ENCODE measurements at places on chromosomes 3 and 15.

DNA sequence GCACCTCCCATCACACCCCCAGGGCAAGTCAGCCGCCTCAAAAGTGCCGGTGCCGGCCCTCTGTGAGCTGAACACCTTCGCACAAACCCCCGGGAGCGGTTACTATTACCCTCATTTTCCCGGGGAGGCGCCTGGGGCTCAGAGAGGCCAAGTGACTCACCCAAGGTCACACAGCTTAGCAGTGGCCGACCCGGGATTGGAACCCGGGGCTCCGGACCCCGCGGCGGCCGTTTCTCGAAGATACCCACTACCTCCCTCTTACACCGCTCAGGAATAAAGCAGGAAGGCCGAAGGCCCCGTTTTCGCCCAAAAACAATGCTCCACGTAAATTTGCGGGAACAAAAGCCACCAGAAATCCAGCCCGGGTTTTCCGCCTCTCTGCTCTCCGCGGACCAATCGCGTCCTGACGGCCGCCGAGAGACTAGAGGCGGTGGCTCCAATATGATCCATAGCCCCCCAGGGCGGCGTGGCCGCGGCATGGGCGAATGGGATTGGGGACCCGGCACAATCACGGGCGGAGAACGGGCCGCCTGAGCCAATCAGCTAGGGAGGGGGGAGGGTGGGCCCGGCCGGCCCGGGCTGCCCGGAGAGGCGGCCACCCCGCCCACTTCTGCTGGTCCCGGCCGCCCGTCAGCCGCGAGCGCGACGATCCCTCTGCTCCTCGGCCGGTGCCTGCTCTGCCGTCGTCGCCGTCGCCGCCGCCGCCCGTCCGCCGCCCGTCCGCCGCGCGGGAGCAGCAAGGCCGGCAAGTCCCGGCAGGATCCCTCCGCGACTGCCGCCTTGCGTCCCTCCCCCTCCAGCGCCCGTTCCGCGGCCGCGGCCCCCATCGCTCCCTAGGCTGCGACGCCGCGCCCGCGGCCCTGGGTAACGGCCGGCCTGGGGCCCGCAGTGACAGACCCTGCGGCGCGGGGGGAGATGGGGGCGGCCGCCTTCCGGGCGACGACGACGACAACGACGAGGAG lies 177.0 kb downstream of the OR4M2 start:
- no peak for DNase-seq

GRCh38 chr3:69871868-69872267 lies 127.7 kb upstream of the SAMMSON start:
- no peak for DNase-seq

DNA sequence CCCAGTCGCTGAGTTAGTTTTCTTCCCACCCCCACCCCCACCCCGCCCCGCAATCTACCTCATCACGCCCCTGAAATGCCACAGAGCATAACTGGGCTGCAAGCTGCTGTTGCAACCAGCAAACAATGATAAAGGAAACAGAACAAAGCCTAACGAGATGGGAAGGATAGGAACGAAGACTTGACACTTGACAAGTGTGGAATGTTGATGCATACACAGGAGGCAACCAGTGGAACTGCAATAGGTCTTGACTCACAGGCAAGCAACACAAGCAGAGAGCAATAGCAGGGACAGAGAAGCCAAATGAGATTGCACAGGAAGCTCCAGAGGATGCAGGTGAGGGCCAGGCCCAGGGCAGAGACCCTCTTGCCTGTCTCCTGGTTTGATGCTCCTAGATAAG lies 225.9 kb downstream of the IGSF11 start:
- no peak for DNase-seq

DNA sequence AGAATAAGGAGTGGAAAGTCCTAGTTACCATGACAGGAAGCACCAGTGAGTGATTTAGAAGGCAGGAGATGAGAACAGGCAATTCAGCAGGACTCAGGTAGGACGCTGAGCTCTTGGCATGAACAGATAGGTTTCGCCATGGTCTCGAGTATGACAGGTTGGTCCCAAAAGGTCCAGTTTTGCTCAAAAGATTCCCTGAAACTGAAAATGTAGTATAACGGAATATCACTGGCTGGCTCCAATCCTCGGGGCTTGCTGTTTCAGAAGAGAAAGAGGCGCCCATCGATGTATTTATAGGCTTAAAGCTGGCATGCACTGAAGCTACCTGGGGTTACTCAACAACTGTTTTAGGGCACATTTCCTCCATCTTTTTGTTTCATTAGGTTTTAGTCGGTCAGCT lies 59.2 kb downstream of the SRGAP3 start:
- no peak for DNase-seq

DNA sequence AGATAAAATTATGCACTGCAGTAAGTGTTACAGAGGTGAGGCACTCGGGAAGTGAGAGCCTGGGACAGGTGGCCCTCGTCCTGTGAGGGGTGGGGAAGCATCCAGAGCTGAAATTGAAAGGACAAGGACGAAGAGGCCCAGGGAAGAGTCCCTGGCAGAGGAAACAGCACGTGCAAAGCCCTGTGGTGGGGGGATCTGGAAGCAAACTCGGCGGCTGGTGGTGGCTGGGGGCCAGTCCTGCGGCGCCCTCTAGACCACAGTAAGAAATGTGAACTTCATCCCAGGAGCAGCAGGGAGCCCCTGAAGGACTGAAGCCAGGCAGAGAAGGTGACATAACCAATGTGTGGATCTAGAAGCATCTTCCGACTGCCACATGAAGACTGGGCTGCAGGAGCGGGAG lies 42.8 kb downstream of the GRIP2 start:
- DNase-seq = no peak

GRCh38 chr3:70992131-70992530 lies 591.4 kb downstream of the FOXP1 start:
- no peak for DNase-seq

- no peak for DNase-seq
These were observed 37.5 kb downstream of the SNAPC5 start for GRCh38 chr15:66459818-66460615.
